Calu3 (cell line): ENCODE measurements at places on chromosomes 1 and 21. TPM values are rescaled to one million over a fixed set of nuclear protein-coding genes. Genes with fewer than 3 reads are reported as not detected.
A peak's percentile ranks its signal among the peaks of the same experiment; 100 is the strongest.

- DNase-seq, result no peak
Observed at GRCh38 chr1:204979891-204980649, 62.9 kb upstream of the CNTN2 start.

DNA sequence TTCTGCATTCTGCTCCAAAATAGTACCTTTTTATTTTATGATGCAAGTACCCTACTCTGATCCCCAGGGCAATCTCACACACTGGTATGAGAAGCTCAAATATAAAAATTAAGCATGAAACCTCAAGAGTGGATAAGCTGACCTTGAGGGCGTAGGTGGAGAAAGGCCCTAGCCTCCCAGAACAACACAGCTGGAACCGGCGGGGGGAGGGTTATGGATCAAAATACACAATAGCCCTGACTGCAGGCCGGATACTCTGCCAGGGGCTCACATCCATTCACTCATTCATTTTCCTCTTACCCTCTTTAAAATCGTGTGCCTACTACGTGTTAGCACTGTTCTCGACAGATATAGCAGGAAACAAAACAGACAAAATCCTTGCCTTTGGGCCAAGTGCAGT, 32.8 kb upstream of the ECE1 start:
- no peak for DNase-seq

GRCh38 chr1:167003711-167004110, 14.6 kb downstream of the MAEL start:
- DNase-seq, result peak; percentile 11

CRYAA gene
- total RNA-seq, result not detected in 2 replicates

- no peak for DNase-seq
Observed at GRCh38 chr1:241308471-241308870, 48.5 kb downstream of the RGS7 start.

DNA sequence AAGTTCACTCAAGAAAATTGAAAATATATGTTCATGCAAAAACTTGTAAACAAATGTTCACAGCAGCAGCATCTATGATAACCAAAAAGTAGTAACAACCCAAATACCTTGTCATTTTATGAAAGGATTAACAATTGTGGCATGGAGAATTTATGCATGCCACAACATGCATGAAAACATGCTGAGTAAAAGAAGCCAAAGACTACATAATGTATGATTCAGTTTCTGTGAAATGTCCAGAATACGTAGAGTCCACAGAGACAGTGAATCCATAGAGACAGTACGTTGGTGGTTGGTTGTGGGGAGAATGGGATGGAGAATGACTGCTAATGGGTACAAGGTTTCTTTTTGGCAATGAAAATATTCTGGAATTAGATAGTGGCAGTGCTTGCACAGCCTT, 148.7 kb downstream of the MAST2 start:
- no peak for DNase-seq

- DNase-seq, result no peak
Observed at GRCh38 chr1:184287001-184287400, 99.8 kb upstream of the C1orf21 start.

GRCh38 chr1:226732856-226733291, 6.2 kb downstream of the ITPKB start:
- DNase-seq, result no peak

SPRR3 gene
- total RNA-seq, result 6.2 and 26.7 TPM in 2 replicates

DNA sequence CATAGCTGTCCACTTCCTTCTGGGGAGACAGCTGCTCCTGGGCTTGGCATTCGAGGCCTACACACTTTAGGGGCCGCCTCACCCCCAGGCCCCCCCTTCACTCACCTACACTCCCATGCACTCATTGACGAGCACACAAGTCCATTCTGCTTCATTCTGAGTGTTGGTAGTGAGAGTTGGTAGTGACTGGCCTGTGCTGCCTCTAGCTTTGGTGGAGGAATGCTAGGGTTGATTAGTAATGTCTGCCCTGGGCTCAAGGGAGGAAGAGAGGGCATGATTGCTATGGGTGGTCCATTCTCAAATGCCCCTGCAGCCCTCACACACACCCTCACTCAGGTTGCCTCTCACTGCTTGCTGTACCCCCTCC, 30.4 kb downstream of the TRIM11 start:
- no peak for DNase-seq

- DNase-seq, result no peak
Observed at GRCh38 chr21:38310646-38311485, 54.1 kb downstream of the KCNJ15 start.

DNA sequence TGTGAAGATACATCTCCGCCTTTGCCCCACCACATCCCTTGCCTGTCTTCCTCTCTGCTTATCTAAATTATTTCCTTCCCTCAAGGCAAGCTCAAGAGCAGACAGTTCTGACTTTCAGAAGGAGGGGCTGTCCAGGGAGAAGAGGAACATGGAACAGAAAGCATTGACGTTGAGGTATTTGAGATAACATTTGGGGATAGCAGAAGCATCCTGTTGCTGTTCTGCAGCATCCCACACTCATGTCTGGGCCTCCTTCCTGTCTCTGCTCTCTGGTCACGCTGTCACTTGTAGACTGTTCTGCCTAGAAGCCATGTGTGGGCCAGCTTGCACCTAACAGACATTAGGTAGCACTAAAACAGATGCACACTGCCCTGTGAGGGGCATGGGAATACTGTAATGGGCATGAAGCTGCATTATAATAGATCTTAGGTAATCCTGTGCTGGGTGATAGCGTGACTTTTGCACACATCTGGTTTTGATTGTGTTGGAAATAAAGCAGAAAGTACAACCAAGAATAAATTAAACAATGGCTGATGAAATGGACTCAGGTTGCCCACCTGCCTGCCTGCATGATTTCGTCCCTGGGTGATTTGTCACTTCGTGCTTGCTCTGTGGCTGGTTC, 660 bp upstream of the RD3 start:
- DNase-seq, result no peak

DNA sequence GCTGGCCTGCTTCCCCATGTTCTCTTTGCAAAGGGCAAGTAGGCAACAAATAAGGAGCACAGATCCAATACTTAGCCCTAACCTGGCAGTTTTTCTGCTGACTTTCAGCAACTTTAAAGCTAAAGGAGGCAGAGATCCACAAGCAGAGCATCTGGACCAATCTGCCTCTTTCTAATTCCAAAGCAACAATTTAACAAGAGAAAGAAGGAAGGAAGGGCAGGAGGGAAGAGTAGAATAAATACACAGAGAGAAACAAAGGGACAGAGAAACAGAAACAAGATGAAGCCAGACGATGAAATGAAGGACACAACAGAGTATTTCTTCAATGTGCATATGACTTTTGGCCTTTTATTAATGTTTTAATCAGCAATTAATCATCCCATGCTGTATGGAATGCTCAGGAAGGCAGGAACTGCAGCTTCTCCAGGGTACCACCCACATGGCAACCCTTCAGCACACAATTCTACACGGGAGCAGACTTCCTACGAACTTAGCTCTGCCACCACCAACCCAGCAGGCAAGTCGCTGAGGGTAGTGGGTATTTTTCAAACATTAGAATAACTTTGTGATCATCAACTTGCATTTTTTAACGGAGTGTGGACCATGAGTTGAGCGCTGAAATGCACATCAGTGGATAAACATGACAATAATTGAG, 15.3 kb downstream of the CLCC1 start:
- DNase-seq, result no peak

GRCh38 chr21:29376556-29376955, 77.8 kb downstream of the BACH1 start:
- DNase-seq, result peak; percentile 32

DNA sequence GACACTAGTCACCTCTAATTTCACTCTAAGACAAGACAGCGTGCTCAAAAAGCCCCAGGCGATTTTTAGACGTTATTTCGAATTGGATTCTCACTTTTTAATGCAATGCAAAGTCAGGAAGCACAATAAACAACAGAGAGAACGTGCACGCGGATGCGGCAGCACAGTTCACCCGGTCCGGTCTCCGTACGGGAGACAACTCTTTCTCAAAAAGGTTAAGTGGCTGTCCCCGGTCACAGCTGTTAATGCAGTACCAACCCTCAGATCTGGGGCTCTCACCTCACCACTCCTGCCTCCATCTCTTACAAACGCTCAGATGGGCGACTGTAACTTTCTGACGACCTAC, 1.2 kb downstream of the HP1BP3 start:
- no peak for DNase-seq

DNA sequence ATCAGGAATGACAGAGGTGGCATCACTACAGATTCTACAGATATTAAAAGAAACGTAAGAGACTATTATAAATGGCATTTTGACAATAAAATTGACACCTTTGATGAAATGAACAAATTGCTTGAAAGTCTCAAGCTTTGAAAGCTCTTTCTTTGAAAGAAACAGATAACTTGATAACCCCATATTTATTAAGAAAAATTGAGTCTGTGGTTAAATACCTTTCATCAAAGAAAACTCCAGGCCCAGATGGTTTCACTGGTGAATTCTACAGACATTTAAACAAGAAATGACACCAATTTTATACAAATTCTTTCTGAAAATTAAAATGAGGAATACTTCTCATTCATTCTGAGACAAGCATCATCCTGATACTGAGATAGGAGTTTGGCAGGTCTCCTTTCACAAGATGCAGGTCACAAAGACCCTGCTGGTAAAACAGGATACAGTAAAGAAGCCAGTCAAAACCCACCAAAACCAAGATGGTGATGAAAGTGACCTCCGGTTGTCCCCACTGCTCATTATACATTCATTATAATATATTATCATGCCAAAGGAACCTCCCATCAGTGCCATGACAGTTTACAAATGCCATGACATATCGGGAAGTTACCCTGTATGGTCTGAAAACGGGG, 210.9 kb downstream of the AKT3 start:
- no peak for DNase-seq

DNA sequence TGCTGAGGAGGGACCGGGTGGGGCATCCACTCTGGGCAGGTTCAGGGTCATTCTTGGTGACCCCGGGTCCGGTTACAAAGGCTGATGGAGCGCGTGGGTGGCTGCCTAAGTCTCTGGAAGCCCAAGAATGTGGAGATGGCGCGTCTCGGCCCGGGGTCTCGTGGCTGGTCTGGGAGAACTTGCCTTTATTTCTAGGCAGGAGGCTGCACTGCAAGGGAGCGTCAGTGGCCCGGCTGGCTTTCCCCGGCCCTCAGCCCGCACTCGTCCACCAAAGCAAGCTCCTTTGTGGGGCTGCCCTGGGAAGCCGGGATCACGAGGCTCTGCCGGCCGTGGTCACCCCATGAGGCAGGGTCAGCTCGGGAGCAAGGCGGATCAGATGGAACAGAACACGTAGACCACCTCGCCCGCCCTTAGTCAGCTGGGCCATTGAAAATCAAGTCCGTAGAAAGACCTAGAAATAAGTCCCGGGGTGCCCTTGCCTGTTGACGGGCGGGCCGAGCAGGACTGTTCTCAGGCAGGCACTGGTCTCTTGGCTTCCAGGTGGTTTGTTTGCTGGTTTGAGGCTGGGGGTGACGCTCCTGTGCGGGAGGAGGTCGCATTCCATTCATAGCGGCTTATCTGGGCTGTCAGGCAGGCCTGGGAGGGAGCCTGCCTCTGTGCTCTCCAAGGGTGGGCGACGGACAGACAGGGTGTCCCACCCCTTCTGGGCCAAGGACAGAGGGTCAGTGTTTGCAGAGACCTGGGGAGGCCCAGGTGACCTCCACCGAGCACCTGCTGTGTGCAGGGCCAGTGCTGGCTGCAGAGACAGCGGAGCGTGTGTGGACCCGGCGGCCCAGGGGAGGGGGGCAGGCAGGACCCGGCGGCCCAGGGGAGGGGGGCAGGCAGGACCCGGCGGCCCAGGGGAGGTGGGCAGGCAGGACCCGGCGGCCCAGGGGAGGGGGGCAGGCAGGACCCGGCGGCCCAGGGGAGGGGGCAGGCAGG, 25.8 kb downstream of the COL18A1 start:
- DNase-seq, result no peak

DNA sequence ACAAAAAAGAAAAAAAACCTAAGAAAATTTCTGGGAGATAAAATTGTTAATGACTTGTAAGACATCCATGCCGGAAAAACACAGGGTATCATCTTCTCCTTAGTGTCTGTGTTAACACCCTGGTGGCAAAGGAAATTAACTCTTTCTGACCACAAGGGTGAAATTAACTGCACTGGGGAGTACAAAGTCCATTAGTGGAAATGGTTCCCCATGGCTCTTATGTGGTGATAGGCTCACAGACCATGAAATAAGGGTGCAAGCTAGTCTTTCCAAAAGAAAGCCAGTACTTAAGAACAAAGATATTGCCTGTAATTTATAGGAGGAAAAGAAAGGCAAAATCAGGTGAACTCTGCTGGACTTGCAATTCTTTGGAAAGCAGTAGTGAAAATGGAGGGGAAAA, 185.4 kb downstream of the LRRIQ3 start:
- no peak for DNase-seq

DNA sequence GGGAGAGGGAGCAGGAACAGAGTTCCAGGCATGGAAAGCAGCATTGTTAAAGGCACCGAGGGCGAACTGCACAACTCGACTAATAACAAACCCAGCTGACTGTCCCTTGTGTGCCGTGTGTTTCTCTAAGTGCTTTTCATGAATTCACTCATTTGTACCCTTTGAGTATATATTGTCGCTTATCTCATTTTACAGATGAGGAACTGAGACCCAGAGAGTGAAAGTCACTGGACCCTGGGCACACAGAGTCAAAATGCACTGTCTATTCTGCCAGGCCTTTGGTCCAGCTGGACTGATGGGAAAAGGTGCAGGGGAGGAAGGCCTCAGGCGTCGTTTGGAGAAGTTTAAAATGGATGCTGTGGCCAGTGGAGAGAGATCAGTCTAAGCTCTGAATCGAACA, 100.7 kb upstream of the GRIK3 start:
- DNase-seq, result no peak

DNA sequence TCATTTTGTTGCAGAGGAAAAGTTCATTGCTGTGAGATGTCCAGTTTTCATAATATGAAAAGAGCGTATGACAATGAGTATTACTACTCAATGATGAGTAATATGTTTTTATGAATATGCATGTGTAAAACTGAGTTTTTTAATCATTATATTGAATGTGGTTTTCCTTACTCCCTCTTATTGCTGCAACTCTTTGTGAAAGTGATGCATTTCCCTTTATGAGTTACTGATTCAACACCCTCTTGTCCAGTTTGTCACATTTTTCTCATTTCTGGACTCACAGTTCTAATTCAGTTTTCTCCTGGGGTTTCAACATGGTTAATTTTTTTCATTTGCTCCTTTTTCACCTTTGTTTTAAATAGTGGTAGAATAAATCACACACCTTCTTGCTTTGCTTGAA, 35.2 kb upstream of the KCNJ15 start:
- no peak for DNase-seq

GRCh38 chr1:56054959-56055358, 524.4 kb downstream of the PLPP3 start:
- no peak for DNase-seq

DNA sequence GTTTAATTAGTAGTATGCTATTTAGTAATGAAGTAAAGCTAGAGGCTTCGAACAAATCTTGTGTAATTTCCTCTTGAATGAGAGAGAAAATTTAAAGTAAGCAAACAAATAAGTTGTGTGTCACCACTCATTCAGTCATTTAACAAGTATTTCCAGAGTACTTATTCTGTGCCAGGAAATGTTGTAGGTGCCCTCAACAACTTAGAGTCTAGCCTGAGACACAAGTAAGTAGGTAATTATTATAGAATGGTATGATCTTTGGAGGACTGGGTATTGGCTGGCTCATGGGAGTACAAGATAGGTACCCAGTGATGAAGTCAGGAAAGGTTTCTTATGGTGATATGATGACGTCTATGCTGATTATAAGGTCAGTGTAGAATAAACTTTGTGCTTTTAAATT, 17.4 kb upstream of the METTL18 start:
- DNase-seq, result no peak

RIPPLY3 gene
- 0.17 and 0.40 TPM in 2 replicates for total RNA-seq

- peak; percentile 83 for DNase-seq
Observed at GRCh38 chr21:38853421-38853919, 47.7 kb downstream of the ETS2 start.

- DNase-seq, result no peak
Observed at GRCh38 chr1:150456146-150456647, 31.0 kb upstream of the TARS2 start.

PRKACB gene
- total RNA-seq, result 28.5 and 30.3 TPM in 2 replicates

DMBX1 gene
- 0.88 and 2.3 TPM in 2 replicates for total RNA-seq
